ENCODE measurements at places on chromosomes 12 and 14.

GRCh38 chr12:122871851-122872780, 23.8 kb downstream of the VPS37B start:
- DNase-seq = peak; percentile 98

DNA sequence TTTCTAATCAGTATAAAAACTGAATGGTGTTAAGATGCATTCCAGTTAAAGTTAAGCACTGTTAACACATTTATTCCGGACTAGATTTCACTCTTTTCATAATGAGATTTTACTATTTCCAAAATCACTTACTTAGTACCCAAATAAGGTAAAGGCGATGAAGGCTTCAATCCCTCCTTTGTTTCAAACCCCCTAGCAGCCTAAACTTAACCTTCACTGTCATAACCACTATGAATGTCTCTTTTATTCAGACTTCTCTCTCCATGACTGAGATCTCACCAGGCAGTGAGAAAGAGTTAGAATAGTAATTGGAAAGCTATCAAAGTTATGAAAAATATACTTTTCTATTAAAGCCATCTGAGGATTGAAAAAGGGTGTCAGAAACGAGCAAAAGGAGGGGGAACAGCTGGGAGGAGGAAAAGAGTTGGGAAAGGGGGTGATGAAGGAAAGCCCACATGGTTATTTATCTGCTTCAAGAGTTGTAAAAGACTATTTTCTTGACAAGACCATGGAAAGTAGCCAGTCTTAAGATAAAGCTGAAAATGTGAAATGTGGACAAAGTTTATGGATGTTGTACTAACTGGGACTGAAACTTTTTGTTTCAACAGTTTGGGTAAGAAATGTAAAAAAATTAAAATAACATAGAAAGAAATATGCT, 11.7 kb downstream of the EPS8 start:
- DNase-seq = no peak

- no peak for DNase-seq
Measured at GRCh38 chr14:100118396-100119011, 40.9 kb downstream of the DEGS2 start.

DNA sequence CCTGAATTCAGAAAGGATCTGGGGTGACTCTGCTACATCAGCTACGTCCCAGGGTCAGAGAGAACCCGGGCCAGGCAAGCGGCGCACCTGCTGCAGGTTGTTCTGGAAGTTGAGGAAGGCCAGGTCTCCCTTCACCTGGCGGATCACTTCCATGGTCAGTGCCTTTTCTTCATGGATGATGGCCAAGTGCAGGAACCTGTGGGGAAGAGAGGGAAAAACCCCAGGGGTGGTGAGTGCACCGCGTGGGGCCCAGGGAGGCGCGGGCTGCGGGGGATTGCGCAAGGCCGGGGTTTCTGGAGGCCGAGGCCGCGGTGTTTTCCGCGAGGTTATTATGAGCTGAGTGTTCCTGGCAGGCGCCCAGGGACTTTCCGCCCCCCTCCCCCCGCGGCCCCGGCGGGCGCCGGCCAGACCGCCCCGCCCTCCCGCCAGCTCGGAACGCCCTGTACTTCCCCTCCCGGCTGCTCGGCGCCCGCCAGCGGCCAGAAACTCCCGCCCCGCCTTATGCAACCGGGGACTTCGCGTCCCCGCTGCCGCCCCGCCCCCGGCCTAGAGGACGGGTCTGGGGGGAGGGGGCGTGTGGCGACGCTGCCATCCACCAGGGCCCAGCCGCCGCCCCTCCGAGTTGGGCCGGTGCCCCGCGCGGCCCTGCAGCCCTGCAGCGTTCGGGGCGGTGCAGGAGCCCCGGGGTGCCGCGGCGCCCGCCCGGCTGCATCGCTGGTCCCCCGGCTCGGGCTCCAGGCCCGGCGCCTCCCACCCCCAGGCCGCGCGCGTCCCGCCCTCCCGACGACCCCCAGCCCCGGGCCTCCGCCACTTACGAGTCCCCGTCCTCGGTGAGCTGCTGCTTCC, 723 bp downstream of the NFKBIA start:
- DNase-seq = peak; percentile 91

DNA sequence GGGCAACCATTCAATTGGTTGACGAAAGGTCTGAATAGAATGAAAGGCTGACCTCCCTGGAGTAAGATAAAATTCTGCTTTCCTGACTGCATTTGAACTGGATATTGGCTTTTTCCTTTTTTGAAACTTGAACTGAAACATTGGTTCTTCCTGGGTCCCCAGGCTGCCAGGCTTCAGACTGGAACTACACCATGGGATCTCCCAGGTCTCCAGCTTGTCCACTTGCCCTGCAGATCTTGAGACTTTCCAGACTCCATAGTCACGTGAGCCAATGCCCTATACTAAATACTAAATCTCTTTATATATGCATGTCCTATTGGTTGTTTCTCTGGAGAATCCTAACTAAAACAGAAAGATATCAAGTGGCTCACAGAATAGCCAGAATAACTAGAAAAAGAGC, 118.7 kb upstream of the KRR1 start:
- DNase-seq = no peak

Measured in mesendoderm (in vitro differentiated cells).